Upper lobe of left lung (tissue), 6 donors: ENCODE measurements at places on chromosomes 13 and 19. TPM values are rescaled to one million over a fixed set of nuclear protein-coding genes. Genes with fewer than 3 reads are reported as not detected.

GRCh38 chr19:9906475-9907087, 29.7 kb downstream of the OLFM2 start:
- H3K27me3 ChIP-seq, result no peaks in the 10 kb centered on the region
- no peak for DNase-seq
- no peak overlapping the region for H3K27ac ChIP-seq
- H3K36me3 ChIP-seq, result no peaks in the 10 kb centered on the region
- no peaks in the 10 kb centered on the region for H3K4me1 ChIP-seq
- H3K4me3 ChIP-seq, result no peak overlapping the region

DNA sequence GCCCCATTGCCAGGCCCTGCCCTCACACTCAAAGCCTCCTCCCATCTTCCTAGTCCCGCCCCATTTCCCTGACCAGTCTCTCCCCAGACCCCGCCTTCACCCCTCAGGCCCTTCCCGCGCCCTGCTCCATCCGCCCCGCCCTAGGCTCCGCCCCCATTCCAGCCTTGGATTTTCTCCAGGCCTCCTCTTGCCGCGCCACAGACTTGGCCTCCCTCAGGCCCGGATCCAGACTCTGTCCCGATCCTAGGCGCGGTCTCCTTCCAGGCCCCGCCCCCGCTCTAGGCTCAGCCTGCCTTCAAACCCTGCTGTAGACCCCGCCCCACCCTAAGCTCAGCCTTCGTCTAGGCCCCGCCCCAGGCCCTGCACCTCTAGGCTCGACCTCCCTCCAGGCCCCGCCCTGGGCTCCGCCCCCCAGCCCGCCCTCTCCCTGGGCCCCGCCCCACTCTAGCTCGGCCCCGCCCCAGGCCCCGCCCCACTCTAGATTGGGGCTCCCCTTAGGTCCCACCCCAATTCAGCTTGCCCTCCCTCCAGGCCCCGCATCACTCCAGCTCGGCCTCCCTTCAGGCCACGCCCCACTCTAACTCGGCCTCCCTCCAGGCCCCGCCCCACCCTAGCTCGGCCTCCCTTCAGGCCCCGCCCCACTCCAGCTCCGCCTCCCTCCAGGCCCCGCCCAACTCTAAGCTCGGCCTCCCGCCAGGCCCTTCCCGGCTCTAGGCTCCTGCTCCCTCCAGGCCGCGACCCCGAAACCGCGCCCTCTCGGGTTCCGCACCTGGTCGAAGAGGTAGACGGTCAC, 18.5 kb downstream of the LMTK3 start:
- peaks cover 33% of the 10 kb centered on the region for H3K4me1 ChIP-seq
- DNase-seq, result peak; percentile 98
- peak overlapping the region; percentile 75 for H3K27ac ChIP-seq
- H3K4me3 ChIP-seq, result peak overlapping the region; percentile 54
- H3K36me3 ChIP-seq, result no peaks in the 10 kb centered on the region

DNA sequence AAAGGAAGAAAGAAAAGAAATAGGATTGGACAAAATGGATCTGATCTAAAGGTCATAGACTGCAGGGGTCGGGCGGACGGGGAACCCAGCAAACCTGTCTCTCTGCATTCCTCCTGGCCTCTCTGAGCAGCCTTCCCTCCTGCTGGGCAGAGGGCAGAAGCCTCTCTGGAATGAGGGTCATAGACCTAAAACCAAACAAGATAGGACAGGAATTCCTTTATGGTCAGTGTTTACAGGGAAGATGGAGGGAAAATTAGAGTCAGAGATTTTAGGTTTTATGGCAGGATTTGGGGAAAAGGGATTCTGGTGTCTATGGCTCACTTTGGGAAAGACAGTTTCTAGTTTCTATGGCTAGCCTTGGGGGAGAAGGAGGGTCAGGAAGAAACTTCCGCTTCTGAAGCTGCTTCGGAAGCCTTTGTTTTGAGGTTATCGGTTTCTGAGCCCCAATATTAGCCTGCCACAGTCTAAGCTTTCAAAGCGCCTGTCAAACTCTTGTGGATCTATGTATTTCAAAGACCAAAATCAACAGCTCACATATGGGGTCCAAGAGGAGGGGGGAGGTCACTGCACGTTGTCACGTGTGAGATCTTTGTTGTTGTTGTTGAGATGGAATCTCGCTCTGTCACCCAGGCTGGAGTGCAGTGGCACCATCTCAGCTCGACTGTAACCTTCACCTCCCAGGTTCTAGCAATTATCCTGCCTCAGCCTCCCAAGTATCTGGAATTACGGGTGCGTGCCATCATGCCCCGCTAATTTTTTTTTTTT, 18.9 kb upstream of the DPRX start:
- H3K27ac ChIP-seq, result no peak overlapping the region
- H3K4me1 ChIP-seq, result no peaks in the 10 kb centered on the region
- no peak overlapping the region for H3K4me3 ChIP-seq
- no peak for DNase-seq

- DNase-seq, result no peak
- H3K4me1 ChIP-seq, result no peaks in the 10 kb centered on the region
- no peaks in the 10 kb centered on the region for H3K27me3 ChIP-seq
- H3K4me3 ChIP-seq, result no peak overlapping the region
- H3K36me3 ChIP-seq, result no peaks in the 10 kb centered on the region
Observed at GRCh38 chr13:109454167-109454917, 332.0 kb downstream of the IRS2 start.

DNA sequence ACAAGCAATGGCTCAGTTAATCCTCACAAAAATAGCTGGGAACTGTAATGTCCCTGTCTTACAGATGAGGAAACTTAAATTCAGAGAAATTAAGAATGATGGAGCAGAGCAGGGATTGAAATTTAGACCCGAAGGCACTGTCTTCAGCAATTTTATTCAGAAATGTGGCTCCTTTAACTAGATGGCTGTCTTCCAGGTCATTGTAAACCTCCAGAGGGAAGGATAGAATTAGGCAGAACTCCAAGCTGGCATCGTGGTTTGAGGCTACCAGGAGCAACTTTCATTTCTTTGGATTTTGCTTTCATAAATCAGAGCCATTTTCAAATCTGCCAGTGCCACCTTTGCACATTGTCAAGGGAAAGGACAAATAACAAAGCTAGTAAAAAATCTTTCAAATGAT, 339.0 kb downstream of the DCT start:
- H3K4me3 ChIP-seq, result no peak overlapping the region
- H3K27ac ChIP-seq, result no peak overlapping the region
- no peak for DNase-seq
- no peaks in the 10 kb centered on the region for H3K4me1 ChIP-seq
- H3K27me3 ChIP-seq, result no peaks in the 10 kb centered on the region

The TNFSF9 gene
- total RNA-seq, result 10.5 TPM

GRCh38 chr13:79455331-79455730, 25.6 kb upstream of the NDFIP2 start:
- no peaks in the 10 kb centered on the region for H3K36me3 ChIP-seq
- no peak overlapping the region for H3K27ac ChIP-seq
- H3K4me3 ChIP-seq, result no peak overlapping the region
- DNase-seq, result no peak
- H3K4me1 ChIP-seq, result no peaks in the 10 kb centered on the region

DNA sequence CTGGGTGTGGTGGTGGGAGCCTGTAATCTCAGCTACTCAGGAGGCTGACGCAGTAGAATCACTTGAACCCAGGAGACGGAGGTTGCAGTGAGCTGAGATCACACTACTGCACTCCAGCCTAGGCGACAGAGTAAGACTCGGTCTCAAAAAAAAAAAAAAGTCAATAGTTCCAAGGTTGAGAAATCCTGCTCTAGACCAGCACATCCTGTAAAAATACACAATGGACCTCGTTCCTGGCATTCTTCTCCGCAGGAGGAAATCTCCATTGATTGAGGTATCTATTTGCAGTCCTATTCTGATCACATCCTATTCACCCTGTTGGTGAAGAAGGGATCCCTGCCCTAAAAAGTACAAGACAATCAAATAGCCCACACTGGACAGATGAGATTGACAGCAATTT, 15.2 kb downstream of the ZFP14 start:
- H3K27ac ChIP-seq, result no peak overlapping the region
- DNase-seq, result no peak
- H3K4me3 ChIP-seq, result no peak overlapping the region
- peaks cover 48% of the 10 kb centered on the region for H3K36me3 ChIP-seq
- no peaks in the 10 kb centered on the region for H3K4me1 ChIP-seq

GRCh38 chr13:19664481-19665230, 31.2 kb downstream of the MPHOSPH8 start:
- no peak overlapping the region for H3K27ac ChIP-seq
- H3K36me3 ChIP-seq, result peaks cover 100% of the 10 kb centered on the region
- H3K27me3 ChIP-seq, result no peaks in the 10 kb centered on the region
- no peaks in the 10 kb centered on the region for H3K4me1 ChIP-seq
- no peak for DNase-seq
- H3K4me3 ChIP-seq, result no peak overlapping the region

The GPR12 gene
- not detected for total RNA-seq

DNA sequence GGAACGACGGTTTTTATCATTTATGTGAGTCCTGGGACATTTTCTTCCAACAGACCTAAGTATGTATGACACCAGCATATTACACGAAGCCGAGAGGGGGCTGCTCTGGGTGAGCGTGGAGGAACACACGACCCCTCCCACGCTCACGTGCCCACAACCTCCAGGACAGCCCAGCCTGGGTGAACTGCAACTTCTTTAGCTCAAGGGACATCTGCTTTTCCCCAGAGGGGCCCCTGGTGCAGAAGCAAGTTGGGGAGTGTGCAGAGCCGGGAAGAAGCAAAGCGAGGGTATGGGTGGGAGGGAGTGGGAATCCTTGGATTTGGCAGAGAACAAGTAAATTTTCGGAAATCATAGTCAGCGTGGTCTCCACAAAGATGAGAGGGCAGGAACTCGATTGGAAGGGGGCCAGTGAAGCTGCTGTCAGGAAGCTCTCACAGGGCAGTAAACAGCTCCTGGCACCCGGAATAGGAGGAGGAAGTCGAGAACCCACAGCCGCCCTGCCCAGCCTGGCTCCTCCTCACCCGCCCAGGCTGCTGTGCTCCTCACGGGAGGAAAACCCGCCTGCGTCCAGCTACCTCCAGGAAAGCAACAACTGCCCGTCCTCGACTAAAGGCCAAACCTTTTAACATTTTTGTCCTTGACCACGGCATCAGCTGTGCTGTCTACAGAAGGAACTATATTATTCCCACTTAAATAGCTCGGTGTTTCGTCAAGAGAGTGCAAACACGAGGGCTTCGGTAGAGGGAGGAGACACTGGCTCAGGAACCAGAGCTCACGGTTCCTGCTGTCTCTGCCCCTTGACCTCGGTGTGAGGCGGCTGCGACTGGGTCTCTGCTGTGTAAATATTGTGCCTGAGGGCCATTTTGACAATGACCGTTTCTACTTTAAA, 17.2 kb upstream of the CFAP97D2 start:
- peaks cover 30% of the 10 kb centered on the region for H3K4me1 ChIP-seq
- no peaks in the 10 kb centered on the region for H3K36me3 ChIP-seq
- no peaks in the 10 kb centered on the region for H3K27me3 ChIP-seq
- H3K4me3 ChIP-seq, result peak overlapping the region; percentile 6
- H3K27ac ChIP-seq, result peak overlapping the region; percentile 28

The CGB1 gene
- not detected for total RNA-seq

The ZNF112 gene
- 3.5 TPM for total RNA-seq
